Muscle of leg (tissue), 16 donors: ENCODE measurements at places on chromosomes 1 and 21. TPM values are rescaled to one million over a fixed set of nuclear protein-coding genes. Genes with fewer than 3 reads are reported as not detected.
A peak's percentile ranks its signal among the peaks of the same experiment; 100 is the strongest.

CD247 gene
- polyA plus RNA-seq, result 0.48 TPM

- no peak for DNase-seq
- no peaks in the 10 kb centered on the region for H3K27me3 ChIP-seq
- no peak overlapping the region for H3K4me3 ChIP-seq
- H3K27ac ChIP-seq, result no peak overlapping the region
Measured at GRCh38 chr1:157856538-157856937, 14.9 kb upstream of the CD5L start.

- no peak overlapping the region for H3K4me3 ChIP-seq
- DNase-seq, result peak; percentile 40
- H3K27ac ChIP-seq, result no peak overlapping the region
- peaks cover 18% of the 10 kb centered on the region for H3K4me1 ChIP-seq
- no peaks in the 10 kb centered on the region for H3K36me3 ChIP-seq
- peaks cover 11% of the 10 kb centered on the region for H3K27me3 ChIP-seq
Measured at GRCh38 chr1:110176299-110176956, 26.1 kb downstream of the SLC6A17 start.

DNA sequence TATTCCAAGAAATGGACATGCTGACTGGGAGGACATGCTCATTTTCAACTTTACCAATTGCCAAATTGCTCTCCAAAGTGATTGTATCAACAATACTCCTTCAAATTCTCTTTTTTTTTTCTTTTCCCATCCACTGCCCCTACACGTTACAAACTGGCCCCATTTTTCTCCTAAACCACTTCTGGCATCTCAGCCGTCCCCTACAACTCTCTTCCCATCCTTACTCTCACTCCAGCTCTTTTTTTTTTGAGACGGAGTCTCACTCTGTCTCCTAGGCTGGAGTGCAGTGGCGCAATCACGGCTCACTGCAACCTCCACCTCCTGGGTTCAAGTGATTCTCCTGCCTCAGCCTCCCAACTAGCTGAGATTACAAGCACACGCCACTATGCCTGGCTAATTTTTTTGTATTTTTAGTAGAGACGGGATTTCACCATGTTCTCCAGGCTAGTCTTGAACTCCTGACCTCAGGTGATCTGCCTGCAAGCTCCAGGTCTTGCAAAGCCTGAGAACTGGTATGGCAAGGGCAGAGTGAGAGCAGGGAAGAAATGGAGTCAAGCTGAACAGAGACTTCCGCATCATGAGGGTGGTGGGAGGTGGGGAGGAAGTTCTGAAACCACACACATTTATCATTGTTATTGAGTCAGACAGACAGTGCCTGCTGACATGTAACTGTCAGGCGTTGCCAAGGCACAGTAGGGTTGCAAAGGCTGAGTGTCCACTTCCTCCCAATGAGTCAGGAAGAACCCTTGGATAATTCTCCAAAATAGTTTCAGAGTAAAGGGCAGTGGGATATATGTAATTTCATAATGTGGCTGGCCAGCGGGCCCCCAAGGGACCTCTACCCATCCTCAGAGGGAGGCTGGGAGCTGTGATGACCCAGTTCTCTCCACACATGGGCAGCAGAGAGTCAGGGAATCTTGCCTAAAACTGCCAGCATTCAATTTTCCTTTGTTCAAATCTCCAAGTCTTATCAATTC, 17.4 kb downstream of the CELA3A start:
- no peaks in the 10 kb centered on the region for H3K36me3 ChIP-seq
- peak; percentile 59 for DNase-seq
- no peak overlapping the region for H3K27ac ChIP-seq
- H3K4me3 ChIP-seq, result no peak overlapping the region
- no peaks in the 10 kb centered on the region for H3K27me3 ChIP-seq
- no peaks in the 10 kb centered on the region for H3K4me1 ChIP-seq

DNA sequence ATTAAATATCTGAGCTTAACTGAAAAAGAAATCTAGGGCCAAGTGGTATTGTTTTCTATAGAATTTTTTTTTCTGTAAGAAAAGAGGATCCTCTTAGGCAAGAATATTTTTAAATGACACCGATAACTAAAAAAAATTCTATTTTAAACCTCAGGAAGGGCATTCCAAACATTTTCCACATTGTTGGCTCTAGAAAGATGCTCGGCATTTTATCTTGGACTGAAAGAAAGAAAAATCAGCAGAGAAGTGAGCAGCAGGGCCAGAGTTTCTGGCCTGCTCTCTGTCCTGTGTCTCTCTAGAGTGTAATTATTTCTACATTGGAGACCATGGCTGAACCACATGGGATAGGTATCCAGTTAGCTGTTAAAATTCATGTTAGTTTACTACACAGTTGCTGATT, 192.5 kb upstream of the GREM2 start:
- H3K27ac ChIP-seq, result no peak overlapping the region
- no peak overlapping the region for H3K4me3 ChIP-seq
- H3K4me1 ChIP-seq, result no peaks in the 10 kb centered on the region
- peak; percentile 13 for DNase-seq
- no peaks in the 10 kb centered on the region for H3K27me3 ChIP-seq

UQCRHL gene
- polyA plus RNA-seq, result 0.89 TPM

DNA sequence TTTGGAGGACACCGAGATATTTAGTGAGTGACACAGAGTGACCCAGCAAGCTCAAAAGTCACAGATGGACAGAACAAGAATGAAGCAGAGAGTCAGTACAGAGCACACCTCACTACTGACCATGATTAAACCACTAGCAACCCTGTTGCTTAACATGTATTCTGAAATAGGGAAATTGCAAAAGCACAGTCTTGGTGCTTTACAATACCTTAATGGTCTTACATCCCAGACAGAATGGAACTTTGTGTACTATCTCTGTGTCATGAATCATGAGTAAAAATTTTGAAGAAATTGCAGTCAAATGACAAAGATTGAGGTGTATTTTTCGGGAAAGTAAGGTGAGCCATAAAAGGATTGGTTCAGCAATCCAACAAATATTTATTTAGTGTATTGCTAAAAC, 2.7 kb upstream of the SAMSN1 start:
- no peaks in the 10 kb centered on the region for H3K36me3 ChIP-seq
- no peaks in the 10 kb centered on the region for H3K27me3 ChIP-seq
- H3K4me3 ChIP-seq, result no peak overlapping the region
- H3K4me1 ChIP-seq, result no peaks in the 10 kb centered on the region

DNA sequence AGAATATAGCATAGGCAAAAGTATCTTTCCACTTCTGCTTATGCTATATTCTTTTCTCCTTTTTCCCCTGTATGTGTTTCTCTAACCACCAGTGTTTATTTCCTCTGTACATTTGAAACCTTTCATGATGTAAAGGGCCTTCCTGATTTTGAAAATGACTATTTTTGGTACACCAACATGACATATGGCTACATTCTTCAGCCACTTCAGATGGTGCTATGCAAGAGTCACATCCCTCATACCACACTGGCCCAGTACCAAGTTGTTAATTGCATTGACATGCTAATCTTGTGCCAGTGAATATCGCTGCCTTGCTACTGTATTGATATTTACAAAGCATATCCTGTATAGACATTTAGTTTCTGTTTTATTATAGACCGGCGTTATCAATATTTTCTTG, 408.7 kb downstream of the NCAM2 start:
- no peak overlapping the region for H3K27ac ChIP-seq
- H3K4me1 ChIP-seq, result no peaks in the 10 kb centered on the region

- no peak overlapping the region for H3K4me3 ChIP-seq
- no peaks in the 10 kb centered on the region for H3K36me3 ChIP-seq
- no peaks in the 10 kb centered on the region for H3K27me3 ChIP-seq
- no peak overlapping the region for H3K27ac ChIP-seq
- peak; percentile 77 for DNase-seq
- peaks cover 12% of the 10 kb centered on the region for H3K4me1 ChIP-seq
Measured at GRCh38 chr1:8985915-8986813, 40.1 kb downstream of the SLC2A7 start.

DNA sequence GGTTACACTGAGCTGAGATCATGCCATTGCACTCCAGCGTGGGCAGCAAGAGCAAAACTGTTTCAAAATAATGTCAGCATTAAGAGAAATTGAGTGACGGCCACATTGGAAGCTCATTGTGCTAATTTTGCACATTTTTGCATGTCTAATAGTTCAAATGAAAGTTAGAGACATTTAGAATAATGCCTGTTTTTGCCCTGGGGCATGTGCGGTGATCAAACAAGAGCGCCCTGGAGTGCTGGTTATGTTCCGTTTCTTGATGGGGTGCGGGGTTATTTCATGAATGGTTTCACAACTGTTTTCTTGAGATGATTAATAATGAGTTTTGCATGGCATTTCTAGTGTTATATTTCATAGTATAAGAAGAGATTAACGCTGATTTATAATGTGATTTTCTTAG, 13.1 kb downstream of the OR2T11 start:
- no peak for DNase-seq
- no peaks in the 10 kb centered on the region for H3K36me3 ChIP-seq
- no peaks in the 10 kb centered on the region for H3K27me3 ChIP-seq

DNA sequence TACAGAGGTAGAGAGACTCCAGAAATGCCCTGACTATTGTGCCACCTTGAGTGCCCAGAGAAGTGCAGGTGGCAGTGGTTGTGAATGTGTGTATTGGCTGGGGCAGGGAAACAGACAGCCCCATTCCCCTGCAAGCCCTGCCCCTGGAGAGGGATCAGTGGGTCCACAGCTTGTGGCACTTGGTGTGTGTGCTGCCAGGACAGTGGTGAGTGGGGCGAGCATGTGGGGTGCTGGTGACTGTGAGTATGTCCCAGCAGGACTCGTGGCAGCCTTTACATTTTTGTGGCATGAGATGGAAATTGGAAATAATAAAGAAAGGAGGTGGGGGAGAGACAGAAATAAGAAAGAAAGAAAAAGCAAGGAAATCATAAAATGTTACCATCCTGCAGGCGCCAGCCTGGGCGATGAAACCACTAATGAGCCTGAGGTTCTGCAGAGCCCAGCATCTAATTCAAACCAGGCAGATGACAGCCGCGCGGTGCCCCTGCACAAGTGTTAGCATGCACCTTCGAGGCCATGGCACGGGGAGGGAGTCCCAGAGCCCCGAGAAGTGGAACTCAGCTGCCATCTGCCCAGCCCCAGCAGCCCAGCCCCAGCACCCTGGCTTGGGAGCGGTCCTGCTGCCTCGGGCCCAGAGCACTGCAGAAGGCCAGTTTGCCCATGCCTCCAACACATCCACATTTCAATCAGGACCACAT, 49.1 kb upstream of the ZBTB40 start:
- H3K4me1 ChIP-seq, result no peaks in the 10 kb centered on the region
- H3K27ac ChIP-seq, result no peak overlapping the region
- no peak for DNase-seq
- H3K27me3 ChIP-seq, result peaks cover 14% of the 10 kb centered on the region
- H3K4me3 ChIP-seq, result no peak overlapping the region
- no peaks in the 10 kb centered on the region for H3K36me3 ChIP-seq

SH3D21 gene
- polyA plus RNA-seq, result 3.8 TPM

SMCP gene
- polyA plus RNA-seq, result not detected

DNA sequence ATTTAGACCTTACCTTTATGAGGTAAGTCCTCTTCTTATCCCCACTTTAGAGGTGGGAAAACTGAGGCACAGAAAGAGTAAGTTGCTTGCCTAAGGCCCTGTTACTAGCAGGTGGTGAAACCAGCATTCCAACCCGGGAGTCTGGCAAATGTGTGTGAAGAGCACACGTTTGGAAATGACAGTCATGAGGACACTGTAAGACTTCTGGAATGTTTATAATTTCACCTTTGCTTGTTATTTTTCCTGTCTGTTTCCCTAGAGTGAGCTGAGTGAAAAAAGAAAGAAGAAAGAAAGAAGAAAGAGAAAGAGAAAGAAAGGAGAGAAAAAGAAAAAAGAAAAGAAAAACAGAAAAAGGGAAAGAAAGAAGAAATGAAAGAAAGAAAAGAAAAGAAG, 21.2 kb upstream of the LGALS8 start:
- DNase-seq, result no peak
- peaks cover 7% of the 10 kb centered on the region for H3K4me1 ChIP-seq
- H3K27ac ChIP-seq, result no peak overlapping the region
- H3K4me3 ChIP-seq, result no peak overlapping the region

DNA sequence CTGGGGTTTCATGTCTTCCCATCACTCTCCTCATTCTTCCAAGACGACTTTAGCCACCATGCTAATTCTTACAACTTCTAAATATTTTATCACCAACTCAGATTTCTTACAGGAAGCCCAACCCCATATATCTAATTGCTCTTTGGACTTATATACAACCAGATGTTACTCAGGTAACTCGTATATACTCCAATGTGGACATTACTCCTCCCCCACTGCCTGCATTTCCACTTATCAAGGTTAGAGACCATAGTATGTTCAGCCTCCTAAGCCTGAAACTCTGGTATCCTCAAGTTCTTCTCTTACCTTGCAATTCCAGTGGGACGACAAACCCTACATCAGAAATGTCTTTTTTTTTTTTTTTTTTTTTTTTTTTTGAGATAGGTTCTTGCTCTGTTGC, 2.7 kb upstream of the RCC1 start:
- DNase-seq, result no peak
- H3K27ac ChIP-seq, result no peak overlapping the region
- no peaks in the 10 kb centered on the region for H3K27me3 ChIP-seq
- no peak overlapping the region for H3K4me3 ChIP-seq
- peaks cover 12% of the 10 kb centered on the region for H3K4me1 ChIP-seq

GRCh38 chr21:22806278-22806677, 1808.1 kb downstream of the NCAM2 start:
- no peak for DNase-seq
- H3K27ac ChIP-seq, result no peak overlapping the region
- H3K36me3 ChIP-seq, result no peaks in the 10 kb centered on the region
- no peak overlapping the region for H3K4me3 ChIP-seq
- H3K4me1 ChIP-seq, result no peaks in the 10 kb centered on the region

TNFRSF4 gene
- polyA plus RNA-seq, result 1.7 TPM

DNA sequence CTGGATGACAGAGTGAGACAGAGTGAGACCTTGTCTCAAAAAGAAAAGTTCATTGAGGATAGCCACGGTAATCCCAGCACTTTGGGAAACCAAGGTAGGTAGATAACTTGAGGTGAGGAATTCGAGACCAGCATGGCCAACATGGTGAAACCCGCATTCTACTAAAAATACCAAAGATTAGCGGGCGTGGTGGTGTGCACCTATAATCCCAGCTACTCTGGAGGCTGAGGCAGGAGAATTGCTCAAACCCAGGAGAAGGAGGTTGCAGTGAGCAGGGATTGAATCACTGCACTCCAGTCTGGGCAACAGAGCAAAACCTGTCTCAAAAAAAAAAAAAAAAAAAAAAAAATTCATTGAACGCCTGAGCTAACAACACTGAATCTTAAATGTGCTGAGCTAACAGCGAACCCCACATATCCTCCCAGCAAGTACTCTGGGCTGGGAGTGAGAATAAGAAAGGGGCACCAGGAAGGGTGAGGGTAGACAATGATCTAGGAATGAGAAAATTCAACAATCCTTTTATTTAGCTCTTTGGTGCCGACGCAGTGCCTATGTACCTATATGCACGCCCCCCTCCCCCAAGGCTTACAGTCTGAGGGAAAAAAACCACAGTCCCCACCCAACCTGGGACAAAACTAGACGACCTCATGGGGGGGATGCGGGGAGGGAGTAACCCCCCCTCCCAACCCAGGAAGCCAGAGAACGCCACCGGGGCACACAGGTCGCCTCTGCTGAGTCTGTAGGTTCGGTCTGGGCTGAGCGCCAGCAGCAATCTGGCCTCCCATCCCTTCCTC, 1.4 kb upstream of the CACNA1S start:
- peaks cover 21% of the 10 kb centered on the region for H3K27me3 ChIP-seq
- H3K4me1 ChIP-seq, result peaks cover 52% of the 10 kb centered on the region
- no peak overlapping the region for H3K4me3 ChIP-seq
- peaks cover 4% of the 10 kb centered on the region for H3K36me3 ChIP-seq

GRCh38 chr1:237983496-237983895, 92.8 kb upstream of the ZP4 start:
- no peak for DNase-seq
- no peaks in the 10 kb centered on the region for H3K36me3 ChIP-seq
- no peak overlapping the region for H3K27ac ChIP-seq

- peaks cover 8% of the 10 kb centered on the region for H3K4me1 ChIP-seq
- H3K4me3 ChIP-seq, result peak within 1 kb of the TSS; percentile 89
- H3K27ac ChIP-seq, result peak within 1 kb of the TSS; percentile 96
- peak; percentile 93 for DNase-seq
- H3K36me3 ChIP-seq, result no peaks in the 10 kb centered on the region
Measured at GRCh38 chr21:26967062-26967913, at the start of gene ADAMTS5. TSS of gene ADAMTS5 (minus strand) at chr21:26967088. CDS start at chr21:26966391, 697 bp downstream.

LCE3E gene
- polyA plus RNA-seq, result not detected
